CD8-positive, alpha-beta T cell (primary cell): ENCODE measurements at places on chromosomes 3 and 15.

- no peak for DNase-seq
Observed at GRCh38 chr15:62945760-62946159, 96.8 kb upstream of the TPM1 start.

GRCh38 chr3:10511809-10512494 lies 6.6 kb upstream of the ATP2B2 start:
- no peak for DNase-seq

GRCh38 chr3:52385157-52385556 lies 59.7 kb downstream of the SEMA3G start:
- DNase-seq, result no peak

- no peak for DNase-seq
Observed at GRCh38 chr3:60803216-60804173, 447.8 kb downstream of the FHIT start.

DNA sequence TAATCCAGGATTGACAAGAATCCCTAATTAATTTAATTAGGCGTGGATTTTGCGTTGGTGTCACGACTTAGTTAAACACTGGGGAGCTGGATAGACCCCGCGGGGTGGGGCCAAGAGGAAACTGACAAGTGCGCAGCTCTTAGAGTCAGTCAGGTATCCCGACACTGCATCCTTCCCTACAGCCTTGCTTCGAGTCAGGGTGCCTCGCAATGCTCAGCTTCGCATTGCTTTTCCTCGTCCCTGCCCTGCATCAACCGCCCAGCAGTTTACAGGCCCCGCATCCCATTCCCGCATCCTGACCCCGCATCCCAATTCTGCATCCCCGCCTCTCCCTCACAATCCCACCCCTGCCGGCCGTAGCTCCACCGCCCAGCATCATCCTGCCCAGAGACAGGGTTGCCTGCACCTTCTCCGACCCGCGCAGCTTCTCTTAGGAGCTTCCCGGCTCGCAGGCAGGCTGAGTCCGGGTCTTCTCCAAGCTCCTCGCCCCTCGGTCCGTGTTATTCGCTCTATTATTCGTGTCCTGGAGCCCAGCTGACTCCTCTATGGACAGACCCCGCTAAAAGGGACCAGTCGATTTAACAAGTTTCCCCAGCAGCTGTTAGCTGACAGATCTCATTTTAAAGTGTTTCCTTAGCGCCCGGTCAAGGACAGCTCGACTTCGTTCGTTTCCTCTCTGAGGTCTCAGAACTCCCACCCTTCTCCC lies 699 bp upstream of the SHOX2 start:
- DNase-seq, result no peak

GRCh38 chr3:69692761-69693160 lies 46.5 kb upstream of the MITF start:
- DNase-seq, result no peak
